Fibroblast of skin of back (primary cell): ENCODE measurements at places on chromosomes 13 and 19.

DNA sequence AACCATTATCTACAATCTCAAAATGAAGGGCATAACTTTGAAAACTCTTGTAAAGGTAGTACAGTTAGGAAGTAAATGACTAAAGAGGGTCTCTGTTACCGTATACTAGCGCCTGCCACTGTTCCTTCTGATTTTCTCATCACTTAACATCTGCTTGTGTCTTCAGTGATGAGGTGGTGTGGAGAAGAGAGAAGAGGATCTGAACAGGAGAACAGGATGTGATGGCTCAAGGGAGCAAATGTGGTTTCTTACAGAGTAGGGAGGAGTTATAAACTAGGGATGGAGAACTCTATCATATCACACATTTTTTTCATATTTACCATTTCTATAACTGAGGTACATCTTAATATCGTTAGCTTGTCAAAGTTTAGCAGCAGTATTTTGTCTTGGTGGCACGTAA lies 1.1 kb downstream of the KCTD4 start:
- DNase-seq, result no peak

- DNase-seq, result no peak
Measured at GRCh38 chr13:72763411-72763810, 18.3 kb downstream of the DIS3 start.

GRCh38 chr19:30665449-30665848 lies 293.3 kb downstream of the ZNF536 start:
- no peak for DNase-seq

DNA sequence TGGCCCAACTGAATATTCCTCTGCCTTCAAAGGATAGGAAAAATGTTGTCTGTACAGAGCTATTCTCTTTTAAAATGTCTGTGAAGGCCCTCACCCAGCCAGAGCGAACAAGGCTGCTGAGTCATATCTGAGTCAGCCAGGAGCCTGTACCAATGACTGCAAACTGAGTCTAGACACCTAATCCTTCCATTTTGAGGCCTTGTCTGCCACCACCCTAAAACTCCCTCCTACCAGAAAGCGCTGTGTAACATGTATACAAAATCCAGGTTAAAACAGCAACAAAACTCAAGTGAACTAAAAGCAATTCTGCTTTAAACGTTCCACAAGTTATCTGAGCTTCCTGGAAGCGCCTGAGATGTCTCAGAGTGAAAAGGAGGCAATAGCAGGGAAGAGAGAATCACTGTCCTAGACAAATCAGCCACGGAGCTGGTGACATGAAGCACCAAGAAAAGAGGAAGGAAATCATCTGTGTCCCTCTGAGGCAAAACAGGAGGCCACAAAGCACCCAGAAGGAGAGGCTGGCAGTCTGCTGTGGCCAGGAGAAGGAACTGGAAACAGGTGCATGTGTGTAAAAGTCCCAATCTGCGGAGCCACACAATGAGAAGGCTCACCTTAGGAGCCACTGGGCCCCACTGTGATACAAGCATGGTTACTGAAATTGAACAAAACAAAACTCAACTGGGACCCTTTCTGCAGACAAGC lies 10.2 kb downstream of the DHRS12 start:
- DNase-seq, result peak; percentile 86

GRCh38 chr13:112249644-112250610 lies 126.2 kb upstream of the SPACA7 start:
- DNase-seq, result no peak

DNA sequence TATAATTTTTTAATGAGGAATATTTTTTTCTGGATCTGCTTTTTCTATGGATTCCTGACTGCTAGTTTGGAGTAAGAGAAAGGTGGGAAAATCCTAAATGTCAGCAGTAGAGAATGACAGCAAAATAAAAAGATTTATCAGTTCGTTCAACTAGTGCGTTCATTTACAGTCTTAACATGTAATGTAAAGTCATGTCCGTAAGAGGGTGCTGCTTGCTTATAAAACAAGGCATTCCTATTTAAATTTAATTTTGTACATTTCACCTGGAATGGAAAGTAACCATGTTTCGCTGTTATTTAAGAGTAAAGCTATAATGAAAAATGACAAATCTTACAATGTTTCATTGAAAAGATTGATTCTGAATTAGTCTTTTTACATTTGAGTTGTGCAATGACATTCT lies 76.6 kb downstream of the ZMYM2 start:
- no peak for DNase-seq

GRCh38 chr13:113643593-113643992 lies 14.4 kb downstream of the ATP4B start:
- no peak for DNase-seq

- no peak for DNase-seq
Measured at GRCh38 chr19:4049432-4049831, 17.3 kb downstream of the ZBTB7A start.

GRCh38 chr19:31903979-31904378 lies 441.4 kb upstream of the ZNF507 start:
- peak; percentile 16 for DNase-seq

DNA sequence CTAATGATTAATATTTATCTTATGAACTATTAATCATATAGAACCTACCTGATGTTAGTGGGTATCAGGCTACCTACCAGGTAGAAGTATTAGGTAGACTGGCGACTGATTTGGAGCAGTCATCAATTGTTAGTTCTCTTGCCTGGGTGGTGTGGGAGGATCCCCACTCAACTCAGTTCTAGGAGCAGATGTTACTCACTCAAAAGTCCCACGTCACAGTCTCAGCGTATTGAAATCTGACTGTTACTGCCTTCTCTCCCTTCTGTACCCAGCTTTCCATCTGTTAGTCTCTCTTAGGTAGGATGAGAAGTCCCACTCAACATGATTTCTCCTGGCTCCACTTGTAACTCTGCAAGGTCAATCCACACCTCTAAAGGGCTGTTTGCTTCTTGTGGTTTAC lies 102.7 kb downstream of the OLFM4 start:
- DNase-seq, result no peak

DNA sequence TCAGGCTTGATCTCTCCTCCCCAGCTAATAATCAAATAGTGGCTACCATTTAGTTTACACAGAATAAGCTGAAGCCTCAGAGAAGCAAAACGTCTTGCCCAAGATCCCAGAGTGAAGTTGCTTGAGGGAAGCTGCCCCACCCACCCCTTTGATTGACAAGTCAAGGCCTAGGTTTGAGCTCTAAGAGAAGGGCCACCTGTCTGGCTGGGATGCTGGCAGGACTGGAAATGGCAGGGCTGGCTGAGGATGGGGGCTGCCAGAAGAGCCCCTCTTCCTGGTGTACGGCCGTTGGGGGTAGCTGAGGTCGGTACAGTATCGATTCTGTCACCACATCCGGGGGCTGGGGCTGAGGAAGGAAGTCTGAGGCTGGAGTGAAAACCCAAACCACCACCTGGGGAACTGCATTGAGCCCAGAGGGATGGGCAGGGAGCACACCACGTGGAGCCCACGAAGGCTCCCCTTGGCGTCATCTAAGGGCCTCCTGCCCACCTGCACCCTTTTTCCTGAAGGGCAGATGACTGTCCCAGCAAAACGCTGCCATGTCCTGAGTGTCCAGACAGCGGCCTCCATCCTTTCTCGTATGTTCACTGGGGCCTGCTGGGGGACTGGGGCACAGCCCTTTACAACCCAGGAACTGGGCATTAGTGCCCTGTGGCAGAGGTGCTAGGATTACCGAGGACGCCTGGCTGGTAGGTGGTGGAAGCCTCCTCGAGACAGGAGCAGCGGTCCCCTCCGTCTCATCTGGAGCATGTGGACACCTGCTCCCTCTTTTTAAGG lies 1.4 kb upstream of the PRKD2 start:
- DNase-seq, result no peak

DNA sequence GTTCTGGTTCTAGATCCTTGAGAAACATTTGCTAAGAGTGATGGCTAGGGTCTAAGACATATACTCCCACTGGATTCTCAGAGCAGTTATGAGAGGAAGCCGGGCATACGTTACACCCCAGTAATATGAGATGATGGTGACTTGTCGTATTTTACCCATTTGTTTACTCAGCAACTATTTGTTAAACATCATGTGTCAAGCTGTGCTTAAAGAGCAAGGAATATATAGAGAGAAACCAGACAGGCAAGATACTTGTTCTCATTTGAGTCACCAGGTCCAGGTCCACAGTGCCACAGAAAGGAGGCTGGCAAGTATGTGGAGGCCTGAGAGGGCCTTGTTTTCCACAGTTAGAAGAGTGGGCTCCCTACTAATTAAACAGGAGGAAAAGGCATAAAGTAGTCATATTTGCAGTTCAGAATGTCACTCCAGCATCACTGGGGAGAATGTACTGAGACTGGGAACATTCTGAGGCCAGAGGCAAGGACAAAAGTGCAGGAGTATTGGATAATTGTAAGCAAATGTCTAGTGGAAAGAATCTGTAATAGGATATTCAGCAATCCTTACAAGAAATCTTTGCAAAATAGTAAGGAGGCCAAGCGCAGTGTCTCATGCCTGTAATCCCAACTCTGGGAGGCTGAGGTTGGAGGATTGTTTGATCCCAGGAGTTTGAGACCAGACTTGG lies 142.2 kb downstream of the IRS2 start:
- no peak for DNase-seq

GRCh38 chr19:4492337-4493103 lies 20.4 kb downstream of the HDGFL2 start:
- no peak for DNase-seq

DNA sequence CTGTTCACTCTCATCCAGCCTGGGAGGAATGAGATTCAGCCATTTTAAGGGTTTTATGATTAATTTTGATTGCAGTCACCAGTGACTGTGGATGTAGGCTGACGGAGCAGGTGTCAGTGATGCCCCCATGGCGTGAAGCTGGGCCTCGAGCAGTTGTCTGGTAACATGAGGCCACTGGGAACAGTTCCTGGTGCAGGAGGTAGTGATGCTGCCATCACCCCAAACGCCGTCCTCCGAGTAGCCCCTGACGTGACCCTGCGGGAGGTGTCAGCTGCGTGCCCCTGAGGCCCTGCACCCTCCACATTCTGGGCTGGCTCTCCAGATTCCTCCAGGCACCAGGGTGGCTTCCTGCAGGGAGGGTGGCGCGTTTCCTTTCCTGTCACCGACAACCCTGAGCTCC lies 277.2 kb downstream of the TEX29 start:
- DNase-seq, result no peak

DNA sequence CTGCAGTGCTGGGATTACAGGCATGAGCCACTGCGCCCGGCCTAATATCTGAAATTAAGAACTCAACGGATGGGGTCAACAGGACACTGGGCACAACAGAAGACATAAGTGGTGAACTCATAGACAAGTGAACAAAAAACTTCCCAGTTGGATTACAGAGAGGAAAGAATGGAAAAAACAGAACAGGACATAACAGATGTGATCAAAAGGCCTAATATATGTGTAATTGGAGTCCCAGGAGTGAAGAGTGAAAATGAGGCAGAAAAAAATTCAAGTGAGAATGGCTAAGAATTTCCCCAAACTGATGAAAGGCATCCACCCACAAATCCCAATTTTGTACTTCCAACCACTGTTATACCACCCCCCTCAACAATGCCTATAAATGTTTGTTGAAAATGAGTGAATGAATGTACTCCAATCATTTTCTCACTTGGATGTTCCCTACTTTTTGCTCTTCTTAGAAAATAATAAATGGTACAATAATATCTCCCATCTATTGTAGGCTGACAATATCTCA lies 18.3 kb upstream of the ANGPTL8 start:
- no peak for DNase-seq

DNA sequence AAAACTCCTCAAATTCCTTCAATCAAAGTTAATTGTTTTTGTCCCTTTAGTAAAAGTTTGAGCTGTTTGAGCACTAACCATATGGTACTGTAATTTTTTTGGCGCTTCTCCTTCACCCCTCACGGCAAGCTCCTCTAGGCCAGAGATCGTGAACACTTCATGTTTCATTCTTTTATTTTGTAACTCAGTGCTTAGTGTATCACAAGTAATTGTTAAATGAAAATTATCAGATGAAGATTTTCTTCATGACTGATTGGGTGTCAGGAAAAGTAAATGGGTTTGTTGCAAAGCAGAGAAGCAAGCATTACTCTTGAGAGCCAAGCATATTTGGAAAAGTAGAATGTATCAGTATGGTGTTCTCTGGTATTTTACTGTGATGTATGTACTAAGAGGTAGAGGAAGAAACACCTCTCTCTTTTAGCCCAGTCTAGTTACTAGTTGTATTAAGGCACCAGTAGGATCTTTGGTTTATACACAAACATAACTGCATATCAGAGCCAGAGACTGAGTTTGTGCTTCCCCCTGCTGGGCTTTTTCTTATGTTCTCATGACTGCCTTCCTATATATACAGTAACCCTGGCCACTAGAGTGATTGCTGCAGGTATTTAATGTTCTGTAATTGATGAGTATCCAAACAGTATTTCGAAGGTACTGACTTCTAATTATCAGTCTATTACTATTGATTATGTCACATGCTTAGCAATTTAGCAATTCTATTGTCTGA lies 202.3 kb upstream of the KLHL1 start:
- no peak for DNase-seq

- peak; percentile 27 for DNase-seq
Measured at GRCh38 chr13:100100115-100100879, 11.4 kb downstream of the PCCA start.

DNA sequence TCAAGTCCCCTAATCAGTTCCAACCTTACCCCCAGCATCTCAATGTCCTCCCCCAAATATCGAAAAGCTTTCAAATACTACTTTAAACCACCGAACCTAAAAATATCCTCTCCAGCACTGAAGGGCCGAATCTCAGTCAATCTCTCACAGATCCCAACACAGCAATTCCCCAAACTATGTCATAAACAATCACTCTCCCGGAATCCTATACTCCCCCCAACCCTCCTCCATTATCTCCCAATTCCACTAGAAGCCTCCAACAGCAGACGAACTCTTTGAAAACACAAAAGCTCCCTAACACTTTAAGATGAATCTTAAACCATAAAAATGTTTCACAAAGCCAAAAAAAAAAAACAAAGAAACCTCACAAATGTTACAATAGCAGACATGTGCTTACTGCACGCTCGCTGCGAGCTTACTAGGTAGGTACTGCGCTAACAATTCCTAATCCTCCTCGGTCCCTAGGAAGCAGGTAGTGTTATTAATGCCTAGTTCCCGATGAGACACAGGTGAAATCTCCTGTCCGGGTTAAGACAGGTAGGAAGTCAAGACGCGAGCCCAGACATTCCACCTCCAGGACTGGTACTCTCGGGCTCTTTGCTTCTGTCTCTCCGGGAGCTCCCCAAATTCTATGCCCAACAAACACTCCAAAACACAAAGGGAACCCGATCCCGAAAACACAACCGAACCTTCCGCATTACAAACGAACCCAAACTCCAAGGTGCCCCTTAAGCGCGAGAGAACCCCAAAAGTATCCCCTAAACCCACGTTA lies 14.2 kb downstream of the FBXO46 start:
- no peak for DNase-seq

- peak; percentile 91 for DNase-seq
Measured at GRCh38 chr19:49118565-49119410, at the start of gene C19orf73. Gene C19orf73, minus strand, starts transcription at chr19:49119143. Its CDS starts 121 bp downstream, at chr19:49119022.

DNA sequence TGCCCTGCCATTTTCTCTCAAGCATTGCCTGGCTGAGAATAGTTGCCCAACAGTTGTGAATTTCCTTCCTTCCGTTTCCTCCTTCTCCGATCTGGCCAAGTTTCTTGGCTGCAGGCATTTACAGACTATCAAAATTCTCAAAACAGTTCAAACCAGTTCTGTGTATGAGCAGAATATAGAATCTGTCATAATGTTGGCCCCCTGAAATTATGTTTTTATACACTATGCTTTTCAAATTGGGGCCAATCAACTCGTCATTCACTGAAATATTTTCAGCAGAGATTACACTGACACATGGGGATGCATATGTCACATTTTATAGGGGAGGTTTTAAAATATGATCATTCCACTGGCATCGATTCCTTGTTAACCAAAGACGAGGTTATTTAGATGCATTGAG lies 284.2 kb upstream of the TMTC4 start:
- no peak for DNase-seq
